ENCODE measurements at places on chromosomes 16 and 17.

GRCh38 chr16:3729161-3730112 is 12.1 kb upstream of the TRAP1 start:
- DNase-seq = no peak

DNA sequence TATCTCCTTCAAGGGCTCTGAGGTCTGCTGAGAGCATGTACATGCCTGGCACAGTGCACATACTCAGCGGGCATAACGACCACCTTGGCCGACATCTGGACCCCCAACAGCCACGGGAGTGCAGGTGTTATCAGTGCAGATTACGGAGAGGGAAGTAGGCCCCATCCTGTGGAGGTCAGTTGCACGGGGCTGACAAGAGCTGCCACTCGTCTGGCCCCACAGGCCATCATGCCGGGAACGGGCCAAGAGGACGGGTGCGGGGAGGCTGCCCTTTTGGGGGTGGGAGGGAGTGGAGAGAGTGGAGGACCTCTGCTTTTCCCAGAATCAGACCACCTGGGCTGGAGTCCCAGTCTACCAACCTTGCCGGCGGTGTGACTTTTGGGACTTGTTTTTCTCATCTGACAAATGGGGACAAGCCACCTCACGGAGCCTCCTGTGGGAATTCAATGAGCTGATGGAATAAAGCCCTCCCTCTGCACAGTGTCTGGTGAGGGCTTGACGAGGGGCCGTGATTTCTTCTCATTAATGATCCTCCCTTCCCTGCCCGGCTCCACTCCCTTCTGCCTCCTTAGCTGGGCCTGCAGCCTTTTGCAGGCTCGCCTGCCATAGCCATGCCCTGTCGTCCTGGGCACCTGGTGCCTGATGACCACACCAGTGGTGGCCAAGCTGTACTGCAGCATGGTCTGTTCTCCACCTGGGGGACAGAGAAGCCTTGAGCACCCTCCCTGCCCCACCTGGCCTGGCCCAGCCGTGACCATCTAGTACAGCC is 4.6 kb downstream of the PRSS33 start:
- no peak for DNase-seq

- no peak for DNase-seq
These were observed 40.9 kb downstream of the DCUN1D3 start for GRCh38 chr16:20859229-20859628.

DNA sequence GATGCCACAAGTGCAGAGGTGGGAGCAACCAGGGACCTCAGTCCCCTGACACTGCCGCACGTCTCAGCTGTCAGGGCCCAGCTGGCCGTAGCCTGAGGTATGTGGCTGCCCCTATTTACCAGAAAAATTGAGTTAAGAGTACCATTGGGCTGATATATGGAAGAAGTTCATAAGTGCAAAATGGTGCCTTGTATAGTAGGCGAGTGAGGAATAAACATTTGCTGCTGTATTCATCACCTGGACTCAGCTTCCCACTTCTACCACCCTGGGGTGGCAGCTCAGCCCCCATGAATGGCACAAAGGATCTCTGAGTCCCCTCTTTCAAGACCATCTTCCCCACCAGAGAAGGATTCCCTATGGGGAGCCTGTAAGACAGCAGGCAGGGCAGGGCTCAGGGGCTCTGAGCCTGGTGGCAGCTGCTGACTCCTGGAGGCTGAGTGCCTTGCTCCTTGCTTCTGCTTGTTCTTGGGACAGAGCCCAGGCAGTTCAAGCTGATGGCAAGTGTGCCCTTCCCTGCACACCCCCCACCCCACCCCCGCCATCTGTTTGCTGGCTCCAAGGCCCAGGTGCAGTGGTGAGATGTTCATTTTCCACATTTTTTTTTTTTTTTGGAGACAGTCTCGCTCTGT is 29.0 kb downstream of the TRPV2 start:
- no peak for DNase-seq

DNA sequence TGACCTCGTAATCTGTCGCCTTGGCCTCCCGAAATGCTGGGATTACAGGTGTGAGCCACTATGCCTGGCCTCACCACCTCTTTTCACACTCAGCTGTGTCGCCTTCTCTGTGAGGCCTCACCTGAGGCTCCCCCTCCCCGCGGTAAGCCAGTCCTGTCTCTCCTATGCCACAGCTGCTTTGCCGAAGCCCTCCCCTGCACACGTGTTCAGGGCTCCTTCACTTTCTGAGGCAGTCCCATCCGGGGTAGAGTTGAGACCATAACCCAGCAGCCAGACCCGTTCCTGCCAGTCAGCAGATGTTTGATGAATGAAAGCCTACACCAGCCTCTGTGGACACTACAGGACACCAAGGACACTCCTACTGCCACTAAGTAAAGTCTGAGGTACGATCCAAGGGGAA is 10.6 kb downstream of the USP7 start:
- DNase-seq = no peak

DNA sequence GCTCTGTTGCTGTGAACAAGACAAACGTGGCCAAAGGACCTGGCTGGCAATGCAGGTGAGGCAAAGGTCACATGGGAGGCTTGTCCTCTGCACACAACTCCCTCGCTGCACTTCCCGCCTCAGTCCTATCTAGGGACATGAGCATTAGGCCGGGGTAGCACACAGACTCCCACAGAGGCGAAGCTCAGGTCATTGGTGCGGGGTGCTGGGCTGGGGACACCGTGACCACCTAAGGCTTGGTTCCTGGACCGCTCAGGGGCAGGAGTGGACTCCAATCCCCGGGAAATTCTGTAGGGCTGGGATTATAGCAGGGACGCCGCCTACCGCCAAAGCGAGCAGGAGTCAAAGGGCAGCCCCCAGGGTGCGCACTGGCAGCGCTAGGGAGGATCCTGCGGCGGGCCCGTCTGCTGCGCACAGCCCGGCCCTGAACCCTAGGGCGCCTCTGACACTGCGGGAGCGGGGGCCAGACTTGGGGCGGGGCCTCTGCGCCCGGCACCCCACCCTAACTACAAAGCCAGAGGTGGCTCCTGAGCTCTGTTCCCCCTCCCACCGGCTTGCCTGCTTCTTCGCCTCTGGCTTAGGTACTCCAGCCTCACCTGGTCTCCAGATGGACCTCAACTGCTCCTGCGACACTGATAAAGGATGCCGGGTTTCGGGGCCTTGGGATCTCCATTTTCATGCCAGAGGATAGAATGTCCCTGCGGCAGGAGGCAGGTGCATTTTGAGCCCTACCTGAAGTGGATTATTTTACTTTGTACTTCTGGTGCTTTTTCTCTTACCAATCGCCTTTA is 3.9 kb upstream of the MT1B start:
- DNase-seq = no peak
